Effector memory CD8-positive, alpha-beta T cell (primary cell): ENCODE measurements at places on chromosomes 5 and 9.

DNA sequence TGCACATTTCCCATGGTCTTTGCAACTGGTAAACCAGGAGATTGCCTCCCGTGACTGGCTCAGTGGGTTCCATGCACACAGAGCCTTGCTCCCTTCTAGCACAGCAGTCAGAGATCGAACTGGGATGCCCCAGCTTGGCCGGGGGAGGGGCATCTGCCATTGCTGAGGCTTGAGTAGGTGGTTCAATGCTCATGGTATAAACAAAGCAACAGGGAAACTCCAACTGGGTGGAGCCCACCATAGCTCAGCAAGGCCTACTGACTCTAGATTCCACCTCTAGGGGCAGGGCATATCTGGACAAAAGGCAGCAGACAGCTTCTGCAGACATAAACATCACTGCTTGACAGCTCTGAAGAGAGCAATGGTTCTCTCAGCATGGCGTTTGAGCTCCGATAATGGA, 67.0 kb upstream of the PPP1R2B start:
- H3K4me1 ChIP-seq = no peaks in the 10 kb centered on the region
- no peak overlapping the region for H3K27ac ChIP-seq
- peaks cover 2% of the 10 kb centered on the region for H3K36me3 ChIP-seq
- no peak for DNase-seq

GRCh38 chr9:13943176-13943575, 370.8 kb downstream of the NFIB start:
- H3K27ac ChIP-seq = no peak overlapping the region

GRCh38 chr9:95447660-95448420, 68.9 kb downstream of the PTCH1 start:
- no peak overlapping the region for H3K27ac ChIP-seq
- H3K27me3 ChIP-seq = no peaks in the 10 kb centered on the region
- peaks cover 6% of the 10 kb centered on the region for H3K4me1 ChIP-seq
- no peak for DNase-seq

DNA sequence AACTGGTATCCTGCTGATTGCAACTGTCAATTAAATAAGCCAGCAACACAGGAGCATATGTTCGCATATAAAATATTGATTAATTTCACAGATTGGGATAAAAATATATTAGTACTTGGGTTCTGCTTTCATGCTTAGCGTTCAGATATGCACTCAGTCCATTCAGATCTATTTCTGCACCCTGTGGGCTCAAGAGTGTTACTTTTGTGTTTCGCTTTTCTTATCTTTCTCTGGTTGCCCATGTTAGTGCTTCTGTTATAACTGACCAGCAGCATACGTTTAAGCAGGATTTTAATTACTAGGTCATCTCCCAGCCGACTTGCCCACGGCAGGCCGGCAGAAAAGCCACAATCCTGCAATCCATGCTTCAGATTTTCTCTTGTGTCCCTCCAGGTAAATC, 289.1 kb downstream of the EBF1 start:
- no peak overlapping the region for H3K4me3 ChIP-seq
- peaks cover 29% of the 10 kb centered on the region for H3K27me3 ChIP-seq
- no peak for DNase-seq
- no peak overlapping the region for H3K27ac ChIP-seq

- no peaks in the 10 kb centered on the region for H3K4me1 ChIP-seq
- H3K36me3 ChIP-seq = no peaks in the 10 kb centered on the region
- H3K27me3 ChIP-seq = peaks cover 7% of the 10 kb centered on the region
These were observed 518.1 kb downstream of the AGTPBP1 start for GRCh38 chr9:85223506-85224125.
